Suppressor macrophage treated with lipopolysaccharide for 4 hours (primary cell): ENCODE measurements at places on chromosomes 5 and 9.

- DNase-seq, result no peak
Measured at GRCh38 chr9:4538107-4538506, 47.8 kb downstream of the SLC1A1 start.

GRCh38 chr5:136104306-136104965 is 28.2 kb upstream of the SMAD5 start:
- DNase-seq, result no peak

- no peak for DNase-seq
Measured at GRCh38 chr9:35680331-35681105, 6.8 kb downstream of the CA9 start.

- DNase-seq, result no peak
Measured at GRCh38 chr5:69032009-69032408, 61.8 kb upstream of the SLC30A5 start.

- DNase-seq, result no peak
Measured at GRCh38 chr5:146448783-146449519, 1.8 kb downstream of the TCERG1 start.

DNA sequence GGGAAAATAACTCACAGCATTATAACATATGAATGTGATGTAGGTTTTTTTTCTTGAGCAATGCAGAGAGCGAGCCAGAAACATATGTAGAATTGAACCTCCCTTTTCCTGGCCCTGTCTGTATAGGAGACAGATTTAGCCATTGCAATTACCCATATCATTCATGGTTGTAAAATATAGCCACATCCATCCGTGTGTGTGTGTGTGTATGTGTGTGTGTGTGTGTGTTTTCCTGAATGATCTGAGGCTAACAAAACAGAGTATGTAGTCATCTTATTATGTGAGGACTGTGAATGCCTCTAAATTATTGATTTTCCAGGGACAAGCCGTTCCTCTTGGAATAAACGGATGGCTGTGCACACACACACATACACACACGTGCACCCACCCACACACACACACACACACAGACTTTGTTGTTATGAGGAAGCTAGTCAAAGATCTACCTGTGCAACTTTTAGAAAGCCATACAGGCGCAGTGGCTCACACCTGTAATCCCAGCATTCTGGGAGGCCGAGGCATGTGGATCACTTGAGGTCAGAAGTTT is 11.7 kb upstream of the DENND1A start:
- no peak for DNase-seq

DNA sequence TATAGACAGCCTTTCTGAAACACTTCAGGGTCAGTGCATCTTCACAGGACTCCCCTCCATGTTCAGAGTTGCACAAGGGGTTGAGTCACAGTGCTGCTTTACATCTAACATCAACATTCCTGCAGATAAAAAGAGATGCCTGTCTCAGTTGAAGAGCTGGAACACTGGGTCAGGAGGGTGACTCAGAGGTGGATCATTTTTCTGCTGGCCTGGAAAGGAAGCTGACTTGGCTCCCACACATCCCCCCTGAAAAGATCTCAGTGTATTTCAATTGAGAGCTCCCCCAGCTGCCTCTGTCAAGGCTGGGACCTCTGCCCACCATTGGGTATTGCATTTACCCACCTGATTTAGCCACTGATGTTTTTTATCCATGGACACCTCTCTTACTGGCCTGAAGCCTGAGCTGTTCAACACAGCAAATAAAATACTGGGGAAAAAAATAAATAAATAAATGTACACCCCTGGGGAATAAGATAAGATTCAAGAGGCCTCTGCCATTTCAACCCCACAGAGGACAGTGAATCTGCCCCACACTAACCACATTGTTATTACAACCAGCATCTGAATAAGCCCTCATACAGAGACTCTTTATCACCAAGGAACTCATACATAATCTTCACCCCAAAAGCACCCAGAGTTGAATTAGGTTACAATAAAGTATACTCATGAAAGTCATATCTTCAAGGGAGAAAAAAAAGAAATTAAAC is 716.4 kb downstream of the SEMA5A start:
- no peak for DNase-seq

DNA sequence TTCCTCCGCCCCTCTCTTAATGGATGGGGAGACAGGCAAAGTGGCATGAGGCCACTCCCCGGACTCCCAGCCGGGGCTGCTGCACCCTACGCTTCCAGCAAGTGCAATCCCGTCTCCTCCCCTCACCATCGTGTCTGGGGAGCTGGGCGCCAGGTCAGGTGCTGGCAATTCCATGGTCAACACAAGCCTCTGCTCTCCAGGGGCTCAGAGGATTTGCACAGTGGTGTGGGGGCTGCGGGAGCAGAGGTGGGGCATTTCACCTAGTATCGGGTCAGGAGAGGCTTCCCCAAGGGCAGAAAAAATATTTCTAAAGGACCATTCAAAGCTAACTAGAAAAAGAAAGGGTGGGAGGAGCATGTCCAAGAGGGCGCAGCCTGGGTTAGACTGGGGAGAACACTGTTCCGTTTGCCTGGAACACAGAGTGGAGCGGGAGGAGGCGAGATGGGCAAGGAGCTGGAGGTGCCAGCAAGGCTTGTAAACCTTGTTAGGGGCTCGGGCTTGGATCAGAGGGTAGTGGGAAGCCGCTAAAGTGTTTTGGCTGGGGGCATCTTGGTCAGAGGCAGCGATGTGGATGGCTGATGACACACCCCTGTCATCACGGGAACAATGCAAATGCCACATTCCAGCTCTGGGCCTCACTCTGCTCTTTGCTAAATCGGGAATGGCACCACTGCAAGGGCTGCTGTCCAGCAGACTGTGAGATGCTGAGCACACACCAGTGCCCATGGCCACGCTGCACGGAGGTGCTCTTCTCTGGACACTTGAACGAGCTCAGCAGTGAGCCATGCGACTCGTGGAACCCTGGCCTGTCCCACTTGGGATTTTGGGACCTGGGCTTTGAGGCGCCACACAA is 191.7 kb downstream of the CDK5RAP2 start:
- DNase-seq, result no peak

GRCh38 chr9:3479514-3480352 is 46.1 kb downstream of the RFX3 start:
- DNase-seq, result no peak

DNA sequence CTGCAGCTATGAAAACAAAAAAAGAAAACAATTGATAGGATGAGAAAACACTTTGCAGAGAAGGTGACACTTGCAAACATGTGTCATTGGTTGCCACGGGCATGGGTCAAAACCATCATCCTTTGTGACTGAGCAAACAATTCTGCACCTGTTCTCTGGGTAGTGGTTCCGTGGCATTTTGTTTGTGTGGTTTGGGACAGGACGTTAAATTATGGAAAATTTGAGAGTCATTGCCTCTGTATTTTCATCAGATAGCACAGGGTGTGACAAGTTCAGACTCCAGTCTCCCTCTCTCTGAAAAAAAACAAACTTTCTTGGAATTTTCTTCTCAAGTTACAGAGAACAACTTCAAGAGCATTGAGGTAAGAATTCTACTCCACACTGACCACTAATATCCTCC is 113.4 kb upstream of the HMHB1 start:
- DNase-seq, result no peak

GRCh38 chr9:88538311-88539085 is 3.5 kb downstream of the NXNL2 start:
- no peak for DNase-seq

DNA sequence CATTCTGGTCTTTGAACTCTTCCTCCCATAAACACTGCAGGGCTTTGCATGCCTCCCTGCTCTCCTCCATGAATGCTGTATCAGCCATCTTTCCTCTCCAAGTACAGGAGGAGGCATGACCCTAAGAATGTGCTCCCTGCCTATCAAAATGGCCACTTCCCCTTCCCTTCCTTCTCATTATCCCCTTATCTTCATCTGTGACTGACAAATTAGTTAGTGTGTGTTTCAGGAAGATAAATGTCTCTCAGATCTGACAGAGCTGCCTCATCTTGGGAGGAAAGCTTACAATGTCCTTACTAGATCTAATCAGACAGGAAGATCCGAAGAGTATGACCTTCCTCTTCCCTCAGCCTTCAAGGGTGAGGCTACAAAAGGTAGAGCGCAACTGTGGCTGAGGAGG is 46.2 kb downstream of the TLR4 start:
- no peak for DNase-seq

DNA sequence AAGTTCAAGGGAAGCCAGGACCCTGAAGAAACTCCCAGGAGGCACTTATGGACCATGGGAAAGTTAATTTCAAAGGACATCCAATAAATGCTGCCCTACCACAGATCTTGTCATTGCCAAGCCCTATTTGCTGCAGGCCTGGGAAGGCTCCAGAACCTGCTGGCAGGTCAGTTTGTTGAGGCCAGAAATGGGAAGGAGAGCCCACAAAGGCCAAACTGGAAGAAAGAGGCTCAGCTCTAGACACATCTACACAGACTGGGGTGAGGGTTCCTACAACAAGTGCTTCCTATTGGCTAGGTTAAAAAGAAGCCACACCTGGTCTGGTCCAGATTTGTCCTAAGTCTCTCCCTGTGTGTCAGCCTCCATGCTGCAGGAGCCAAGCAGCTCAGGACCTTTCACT is 94.4 kb downstream of the SIL1 start:
- DNase-seq, result no peak

DNA sequence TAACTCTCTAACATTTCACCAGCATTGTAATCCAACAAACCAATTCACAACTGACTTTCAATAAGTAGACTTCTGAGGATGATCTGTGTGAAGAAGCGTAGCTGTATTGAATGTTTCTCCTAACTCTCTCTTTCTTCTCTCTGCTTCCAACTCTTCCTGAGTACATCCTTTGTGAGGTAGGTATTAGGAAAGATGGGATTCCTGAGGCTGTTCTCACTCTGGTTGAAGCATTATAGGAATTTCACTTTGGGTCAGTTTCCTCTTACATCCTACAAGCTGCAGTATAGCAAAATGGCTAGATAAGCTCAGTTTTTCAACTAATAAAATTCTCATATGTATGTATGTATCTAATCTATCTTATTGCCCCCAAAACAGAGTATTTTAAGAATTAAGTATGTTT is 702.8 kb downstream of the CETN3 start:
- DNase-seq, result no peak

GRCh38 chr5:121182788-121183490 is 668.7 kb upstream of the FTMT start:
- no peak for DNase-seq

DNA sequence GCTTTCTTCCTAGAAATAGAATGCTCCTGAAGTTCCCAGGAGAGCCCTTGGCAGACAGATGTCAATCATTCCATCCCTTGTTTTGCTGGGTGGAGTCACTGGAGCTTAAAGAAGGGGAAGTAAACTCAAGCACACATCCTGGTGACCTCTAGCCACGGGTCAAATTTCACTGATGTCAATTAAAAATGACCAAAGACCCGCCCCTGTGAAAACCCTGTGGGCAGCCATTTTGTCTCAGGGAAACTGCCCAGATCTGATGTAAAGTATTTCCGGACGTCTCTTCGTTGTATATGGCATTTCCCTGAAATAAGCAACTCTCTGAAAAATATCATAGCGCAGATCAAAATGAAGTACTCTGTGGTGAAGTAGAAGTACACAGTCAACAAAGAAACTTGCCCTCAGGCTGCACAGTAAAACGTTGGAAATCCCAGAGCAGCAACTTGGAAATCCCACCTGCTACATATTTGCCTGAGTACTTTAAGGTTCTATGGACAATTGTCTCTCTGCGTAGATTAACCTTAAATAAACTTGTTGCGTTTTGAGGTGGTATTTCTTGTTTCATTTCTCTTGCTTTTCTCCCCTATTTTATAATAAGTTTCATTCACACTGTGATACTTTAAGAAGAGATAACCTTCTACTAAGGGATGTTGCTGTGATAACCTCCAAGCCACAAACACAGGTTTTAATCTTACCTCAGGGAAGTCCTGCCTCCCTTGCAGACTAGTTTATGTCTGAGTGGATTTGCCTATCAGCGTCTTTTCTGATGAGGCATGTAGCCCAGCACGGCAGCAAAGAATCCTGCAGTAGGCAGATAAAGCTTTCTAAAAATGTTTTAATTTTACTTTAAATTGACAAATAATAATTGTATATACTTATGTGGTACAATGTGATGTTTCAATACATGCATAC is 60.9 kb upstream of the PIP5K1B start:
- DNase-seq, result no peak

GRCh38 chr5:61082516-61083280 is 79.6 kb downstream of the SMIM15 start:
- DNase-seq, result no peak

DNA sequence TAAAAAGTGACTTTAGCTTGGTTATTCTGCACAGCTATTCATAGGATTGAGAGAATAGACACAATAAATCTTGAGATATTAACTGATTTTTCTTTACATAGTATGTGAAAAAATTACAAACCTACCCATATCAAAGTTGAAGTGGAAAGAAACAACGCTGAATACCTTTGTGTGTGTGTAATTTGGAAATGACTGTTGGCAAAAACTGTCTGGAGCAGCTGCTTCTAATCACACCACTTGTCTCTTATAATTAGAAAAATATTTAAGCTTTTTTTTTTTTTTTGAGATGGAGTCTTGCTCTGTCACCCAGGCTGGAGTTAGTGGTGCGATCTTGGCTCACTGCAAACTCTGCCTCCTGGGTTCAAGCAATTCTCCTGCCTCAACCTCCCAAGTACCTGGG is 110.8 kb upstream of the POC5 start:
- no peak for DNase-seq

- no peak for DNase-seq
Measured at GRCh38 chr9:18245911-18246310, 228.0 kb upstream of the ADAMTSL1 start.

- no peak for DNase-seq
Measured at GRCh38 chr5:168193493-168194250, 97.8 kb upstream of the WWC1 start.

- no peak for DNase-seq
Measured at GRCh38 chr5:100148239-100148638, 386.9 kb upstream of the FAM174A start.

- no peak for DNase-seq
Measured at GRCh38 chr5:109199799-109200620, 209.8 kb downstream of the PJA2 start.

- no peak for DNase-seq
Measured at GRCh38 chr5:149188383-149188782, 47.1 kb downstream of the ABLIM3 start.

- no peak for DNase-seq
Measured at GRCh38 chr5:35672995-35673394, 55.3 kb downstream of the SPEF2 start.

DNA sequence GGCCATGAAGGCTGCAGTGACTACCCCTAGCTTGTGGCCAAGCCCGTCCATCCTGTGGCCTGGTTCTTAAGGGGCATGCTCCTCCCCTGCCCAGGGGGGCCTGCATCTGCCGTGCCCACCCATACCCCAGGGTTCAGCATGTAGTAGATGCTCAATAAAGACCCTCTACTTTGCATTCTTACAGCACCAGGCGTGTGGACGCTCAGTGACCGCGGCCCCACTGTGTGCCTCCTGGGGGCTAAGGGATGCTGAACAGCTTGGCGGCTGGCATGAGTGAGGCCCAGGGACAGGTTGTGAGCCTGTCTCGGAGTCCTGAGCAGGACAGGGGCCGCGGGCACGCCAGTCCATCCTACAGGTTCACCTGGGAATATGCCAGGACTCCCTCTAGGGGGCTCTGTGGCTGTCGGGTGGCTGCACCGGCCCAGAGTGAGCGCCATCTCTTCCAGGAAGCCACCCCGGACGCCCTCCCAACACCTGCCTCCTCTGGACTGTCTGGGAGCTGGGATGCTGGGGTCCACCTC is 9.1 kb downstream of the NOTCH1 start:
- no peak for DNase-seq
